ENCODE measurements at places on chromosomes 7 and 10.

DNA sequence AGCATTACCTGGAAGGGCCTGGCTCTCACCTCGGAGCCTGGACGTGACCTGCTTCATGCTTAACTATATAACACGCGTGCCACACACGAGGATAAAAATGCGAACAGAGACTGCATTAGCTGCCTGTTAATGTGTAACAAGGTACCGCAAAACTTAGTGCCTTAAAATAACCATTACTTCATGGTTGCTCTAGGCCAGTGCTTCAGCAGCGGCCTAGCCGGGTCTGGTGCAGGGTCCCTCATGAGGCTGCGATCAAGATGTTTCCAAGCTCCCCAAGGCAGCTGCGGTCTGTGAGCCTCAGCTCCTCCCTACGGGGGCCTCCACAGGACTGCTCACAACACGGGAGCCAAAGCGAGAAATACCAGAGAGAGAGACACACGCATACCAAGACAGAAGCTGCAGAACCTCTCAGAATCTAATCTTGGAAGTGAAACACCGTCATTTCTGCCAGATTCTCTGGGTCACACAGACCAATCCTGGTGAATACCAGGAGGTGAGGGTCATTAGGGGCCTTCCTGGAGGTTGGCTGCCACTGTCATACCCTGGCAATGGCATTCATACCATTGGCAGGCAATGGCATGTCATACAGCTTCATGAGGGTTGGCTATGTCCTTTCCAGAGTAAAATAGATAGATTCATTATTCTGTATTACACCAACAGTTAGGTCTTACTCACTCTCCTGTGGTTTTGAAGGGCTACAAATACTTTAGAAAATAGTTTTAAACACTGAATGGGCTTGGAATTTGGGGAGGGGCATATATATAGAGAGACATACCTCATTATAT lies 94.5 kb downstream of the HIPK2 start:
- DNase-seq: no peak

GRCh38 chr10:33136781-33137180 lies 178.8 kb upstream of the ITGB1 start:
- DNase-seq: no peak

DNA sequence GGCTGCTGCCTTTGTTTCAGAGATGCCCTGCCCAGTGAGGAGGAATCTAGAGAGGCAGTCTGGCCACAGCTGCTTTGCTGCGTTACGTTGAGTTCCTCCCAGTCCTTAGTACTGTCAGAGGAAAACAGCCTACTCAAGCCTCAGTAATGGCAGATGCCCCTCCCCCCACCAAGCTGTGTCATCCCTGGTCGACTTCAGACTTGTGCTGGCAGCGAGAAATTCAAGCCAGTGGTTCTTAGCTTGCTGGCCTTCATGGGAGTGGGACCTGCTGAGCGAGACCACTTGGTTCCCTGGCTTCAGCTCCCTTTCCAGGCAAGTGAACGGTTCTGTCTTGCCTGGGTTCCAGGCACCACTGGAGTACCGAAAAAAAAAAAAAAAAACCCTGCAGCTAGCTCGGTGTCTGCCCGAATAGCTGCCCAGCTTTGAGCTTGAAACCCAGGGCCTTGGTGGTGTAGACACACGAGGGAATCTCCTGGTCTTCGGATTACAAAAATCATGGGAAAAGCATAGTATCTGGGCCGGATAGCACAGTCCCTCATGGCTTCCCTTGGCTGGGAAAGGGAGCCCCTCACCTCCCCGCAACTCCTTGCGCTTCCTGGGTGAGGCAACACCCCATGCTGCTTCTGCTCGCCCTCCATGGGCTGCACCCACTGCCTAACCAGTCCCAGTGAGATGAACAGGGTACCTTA lies 9.1 kb downstream of the SDHAF3 start:
- DNase-seq: no peak

GRCh38 chr7:37216156-37216852 lies 232.4 kb downstream of the ELMO1 start:
- no peak for DNase-seq

DNA sequence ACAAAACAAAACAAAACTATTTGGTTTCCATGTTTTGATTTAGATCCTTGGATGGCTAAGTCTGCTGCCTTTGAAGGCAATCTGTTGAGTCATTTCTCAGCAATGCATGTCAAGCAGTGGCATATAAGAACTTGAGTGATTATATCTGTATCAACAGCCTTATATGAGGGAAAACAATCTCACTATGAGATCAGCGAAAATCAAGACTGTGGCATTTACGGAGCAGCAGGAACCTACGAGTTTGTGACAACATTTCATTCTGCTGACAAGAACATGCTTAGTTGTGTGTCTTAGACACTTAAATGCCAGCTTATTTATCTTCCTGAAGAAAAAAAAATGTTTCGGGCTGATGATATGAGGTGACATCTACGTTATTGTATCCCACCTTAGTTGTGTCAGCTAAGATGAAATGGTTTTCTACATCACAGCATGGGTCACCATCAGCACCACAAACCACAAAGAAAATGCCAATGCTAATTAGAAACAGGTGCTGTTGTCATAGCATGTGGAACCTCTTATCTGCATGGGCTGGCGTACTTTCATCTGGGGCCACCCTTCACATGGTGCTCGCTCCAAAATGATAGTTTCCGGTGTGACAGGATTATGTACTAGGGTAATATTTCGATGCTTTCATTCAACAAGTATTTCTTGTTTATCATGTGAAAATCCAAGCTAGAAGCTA lies 1085.5 kb downstream of the SORCS1 start:
- no peak for DNase-seq

DNA sequence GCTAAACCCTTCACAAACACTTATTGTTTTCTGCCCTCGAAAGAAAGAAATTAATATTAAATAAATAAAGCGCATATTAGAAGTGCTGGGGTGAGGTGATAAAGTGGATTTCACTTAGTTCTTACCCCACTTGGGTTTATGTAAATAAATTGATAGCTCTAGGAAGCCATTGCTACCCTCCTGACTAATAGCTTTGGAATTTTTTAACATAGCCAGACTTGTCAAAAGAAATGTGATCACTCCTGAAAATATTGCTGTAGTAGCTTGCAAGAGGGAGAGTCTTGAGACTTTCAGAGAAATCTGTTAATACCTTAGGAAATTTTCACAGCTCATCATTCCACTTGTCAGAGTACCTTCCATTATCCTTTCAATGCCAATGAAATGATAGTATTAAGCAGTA lies 7.6 kb downstream of the ARL5B start:
- DNase-seq: no peak

DNA sequence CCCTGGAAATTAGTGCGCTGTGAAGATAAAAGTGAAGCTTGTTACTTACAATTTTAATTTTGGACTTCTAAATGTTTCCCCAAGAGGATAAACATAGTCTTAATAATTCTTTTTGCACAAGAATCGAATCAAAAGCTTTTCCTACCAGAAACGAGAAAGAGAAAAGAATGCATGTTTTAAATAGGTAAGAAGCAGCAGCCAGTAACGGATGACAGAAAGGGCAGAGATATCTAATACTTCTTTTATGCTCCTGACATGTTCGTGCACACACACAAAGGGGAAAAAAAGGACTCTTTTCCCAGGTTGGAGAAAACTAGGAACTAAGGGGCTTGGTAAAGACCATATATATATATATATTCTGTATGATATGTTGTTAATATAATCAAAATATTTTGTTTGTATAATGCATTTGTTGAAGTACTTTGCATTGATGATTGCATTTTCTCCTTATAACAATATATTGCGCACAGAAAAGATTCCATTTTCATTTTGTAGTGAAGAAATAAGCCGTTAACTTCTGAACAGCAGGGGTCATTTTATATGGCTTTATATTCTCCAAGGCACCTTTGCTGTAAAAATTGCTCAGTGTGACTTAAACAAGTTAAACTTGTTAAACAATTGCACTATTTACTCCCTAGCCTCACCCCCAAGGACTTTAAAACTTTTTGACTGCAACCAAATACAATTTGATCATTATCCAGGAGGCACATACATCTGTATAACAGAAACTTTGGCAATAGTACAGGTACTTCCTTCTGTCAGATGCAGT lies 2.2 kb downstream of the PRKAR2B start:
- no peak for DNase-seq

Data from cerebellar cortex (tissue), 1 donor.